Putamen (tissue), 1 donor: ENCODE measurements at places on chromosomes 16 and 17.
A peak's percentile ranks its signal among the peaks of the same experiment; 100 is the strongest.

- DNase-seq, result no peak
Measured at GRCh38 chr16:86854626-86855294, 276.4 kb downstream of the FOXL1 start.

DNA sequence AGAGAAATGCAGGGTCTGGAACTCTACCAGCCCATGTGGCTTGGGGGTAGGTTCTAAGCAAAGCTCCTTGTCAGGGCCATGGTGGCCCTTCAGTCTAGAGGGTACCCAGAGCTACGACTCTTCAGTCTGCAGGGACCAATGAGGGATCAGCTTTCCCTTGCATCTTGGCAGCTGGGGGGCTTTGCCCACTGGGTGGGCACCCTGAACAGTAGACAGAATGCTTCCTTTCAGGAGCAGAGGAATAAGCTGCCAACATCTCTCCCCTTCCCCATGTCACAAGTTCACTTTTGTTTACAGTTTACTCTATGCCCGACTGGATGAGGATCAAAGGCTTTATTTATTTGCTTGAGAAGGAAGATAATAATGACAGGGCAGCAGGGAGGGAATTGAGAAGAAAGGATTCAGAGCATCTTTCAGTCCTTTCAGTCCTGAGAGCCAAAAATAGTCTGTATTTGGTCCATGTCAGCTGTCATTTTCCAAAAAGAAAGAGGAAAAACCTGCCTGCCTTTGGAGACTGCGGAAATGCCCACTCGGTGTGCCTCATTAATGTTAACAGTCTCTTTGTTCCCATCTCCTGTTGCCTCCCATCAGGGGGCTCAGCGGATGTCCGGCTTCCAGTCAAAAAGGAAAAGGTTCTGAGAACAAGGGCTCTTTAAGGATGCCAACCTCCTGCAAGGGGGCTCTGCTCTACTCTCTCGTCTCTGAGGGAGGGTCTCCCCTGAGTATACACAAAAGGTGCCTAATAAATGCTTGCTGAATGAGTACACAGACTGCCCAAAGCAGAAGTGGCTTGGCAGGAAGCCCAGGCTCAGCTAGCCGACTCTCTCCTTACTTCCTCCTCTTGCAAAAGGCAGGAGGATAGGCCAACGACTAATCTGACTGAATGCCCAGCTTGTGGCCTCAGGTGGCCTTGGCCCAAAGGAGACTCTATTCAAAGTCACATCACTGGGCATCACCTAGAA lies 17.1 kb downstream of the TRAF4 start:
- DNase-seq, result no peak

GRCh38 chr16:24850289-24850938 lies 4.7 kb downstream of the SLC5A11 start:
- DNase-seq, result no peak

- DNase-seq, result no peak
Measured at GRCh38 chr16:81797443-81797842, 18.4 kb downstream of the PLCG2 start.

DNA sequence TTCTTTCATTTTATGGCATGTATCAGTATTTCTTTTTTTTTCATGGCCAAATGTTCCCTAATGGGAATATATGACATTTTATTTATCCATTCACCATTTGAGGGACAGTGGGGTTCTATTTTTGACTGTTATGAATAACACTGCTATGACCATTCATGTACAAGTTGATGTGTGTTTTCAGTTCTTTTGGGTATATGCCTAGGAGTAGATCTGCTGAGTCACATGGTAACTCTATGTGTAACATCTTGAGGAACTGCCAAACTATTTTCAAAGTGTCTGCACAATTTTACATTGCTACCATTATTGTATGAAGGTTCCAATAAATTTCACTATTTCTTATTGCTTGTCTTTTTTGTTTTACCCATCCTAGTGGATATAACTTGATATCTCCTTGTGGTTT lies 223.0 kb downstream of the TANC2 start:
- no peak for DNase-seq

DNA sequence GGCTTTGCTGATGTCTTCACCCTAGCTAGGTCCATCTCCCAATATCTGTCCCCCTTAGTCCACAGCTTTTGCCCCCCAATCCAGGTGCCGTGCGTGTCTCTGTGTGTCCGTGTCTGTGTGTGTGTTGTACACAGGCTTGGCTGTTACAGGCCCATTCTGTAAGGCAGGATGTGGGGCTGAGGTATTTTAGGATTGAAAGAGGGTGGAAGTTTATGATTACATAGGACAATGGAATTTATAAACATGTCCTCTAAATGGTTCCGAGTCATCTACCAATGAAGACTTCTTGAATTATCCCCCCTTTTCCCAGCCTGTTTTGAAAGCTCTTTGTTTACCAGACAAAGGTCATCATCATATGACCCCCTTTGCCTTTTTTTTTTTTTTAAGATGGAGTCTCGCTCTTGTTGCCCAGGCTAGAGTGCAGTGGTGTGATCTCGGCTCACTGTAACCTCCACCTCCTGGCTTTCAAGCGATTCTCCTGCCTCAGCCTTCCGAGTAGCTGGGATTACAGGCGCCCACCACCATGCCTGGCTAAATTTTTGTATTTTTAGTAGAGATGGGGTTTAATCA lies 21.9 kb downstream of the ACE start:
- no peak for DNase-seq

DNA sequence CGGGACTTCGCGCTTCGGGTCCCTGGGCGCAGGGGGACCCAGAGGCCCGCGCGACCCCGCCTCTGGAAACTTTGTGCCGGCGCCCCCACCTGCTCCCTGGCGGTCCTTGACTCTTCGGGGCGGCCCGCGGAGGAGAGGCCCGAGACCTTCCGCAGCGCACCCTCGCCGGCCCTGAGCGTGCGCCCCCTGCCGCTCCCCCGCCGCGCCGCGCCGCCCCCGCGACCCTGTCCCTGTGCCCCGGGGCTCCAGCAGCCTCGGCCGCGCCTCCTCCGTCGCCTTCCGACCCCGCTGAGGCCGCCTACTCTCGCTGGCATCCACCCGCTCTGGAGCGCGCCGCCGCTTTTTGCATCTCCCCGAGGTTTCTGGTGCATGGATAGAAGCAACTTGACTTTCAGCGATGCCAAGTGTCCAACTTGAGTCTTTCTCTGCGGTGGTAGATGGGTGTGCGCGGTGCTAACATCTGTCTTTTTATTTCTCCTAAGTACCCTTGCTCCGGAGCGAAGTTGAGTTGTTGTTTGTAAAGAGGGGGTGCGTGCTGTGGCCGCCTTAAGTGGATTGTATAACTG lies 414 bp downstream of the DUSP14 start:
- DNase-seq, result peak; percentile 63

GRCh38 chr17:16129441-16130205 lies 85.7 kb downstream of the NCOR1 start:
- no peak for DNase-seq

DNA sequence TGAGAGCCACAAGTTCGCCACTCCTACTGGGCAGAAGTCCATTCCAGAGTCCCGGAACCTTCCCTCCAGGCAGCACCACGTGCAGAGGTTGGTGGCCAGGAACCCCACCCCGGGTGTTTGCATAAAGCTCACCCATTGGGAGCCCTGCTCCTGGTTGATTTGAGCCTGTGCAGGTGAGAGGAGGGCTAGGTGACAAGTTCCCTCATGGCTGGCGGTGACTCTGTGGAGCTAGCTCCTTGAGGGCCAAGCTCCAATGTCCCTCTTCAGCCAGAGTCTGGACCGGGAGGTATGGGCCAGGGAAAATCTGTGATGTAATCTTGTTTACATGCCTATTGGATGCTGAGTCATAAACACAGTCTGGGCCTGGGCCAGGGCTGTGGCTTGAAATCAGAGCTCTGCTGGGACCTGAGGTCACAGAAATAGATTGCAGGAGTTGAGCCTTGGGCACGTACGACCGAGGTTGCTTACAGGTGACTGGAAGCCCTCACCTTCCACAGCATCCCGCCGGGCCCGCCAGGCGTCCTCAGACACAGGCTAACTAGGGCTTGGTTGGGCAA lies 118.9 kb downstream of the AATF start:
- DNase-seq, result no peak

DNA sequence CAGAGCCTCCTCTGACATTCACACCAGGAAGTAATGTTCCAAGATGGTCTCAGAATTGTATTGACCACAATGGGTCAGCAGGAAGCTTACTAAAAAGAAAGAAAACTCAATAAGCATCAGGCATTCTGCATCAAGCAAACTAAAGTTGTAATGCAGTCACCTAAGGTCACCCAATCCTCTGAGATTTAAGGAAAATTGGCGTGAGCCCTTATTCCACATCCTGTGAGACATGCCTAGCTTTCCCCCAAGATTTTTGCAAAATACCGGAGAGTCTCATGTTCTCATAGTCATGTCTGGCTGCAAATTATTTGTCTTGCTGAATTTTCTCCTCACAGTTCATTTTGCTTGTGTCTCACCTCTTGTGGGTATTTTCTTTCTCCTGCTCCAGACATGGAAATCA lies 417.1 kb upstream of the SOX9 start:
- no peak for DNase-seq

GRCh38 chr16:63813862-63814261 lies 1308.0 kb downstream of the CDH11 start:
- DNase-seq, result no peak

GRCh38 chr17:66580956-66581391 lies 253.9 kb upstream of the CACNG5 start:
- DNase-seq, result no peak

DNA sequence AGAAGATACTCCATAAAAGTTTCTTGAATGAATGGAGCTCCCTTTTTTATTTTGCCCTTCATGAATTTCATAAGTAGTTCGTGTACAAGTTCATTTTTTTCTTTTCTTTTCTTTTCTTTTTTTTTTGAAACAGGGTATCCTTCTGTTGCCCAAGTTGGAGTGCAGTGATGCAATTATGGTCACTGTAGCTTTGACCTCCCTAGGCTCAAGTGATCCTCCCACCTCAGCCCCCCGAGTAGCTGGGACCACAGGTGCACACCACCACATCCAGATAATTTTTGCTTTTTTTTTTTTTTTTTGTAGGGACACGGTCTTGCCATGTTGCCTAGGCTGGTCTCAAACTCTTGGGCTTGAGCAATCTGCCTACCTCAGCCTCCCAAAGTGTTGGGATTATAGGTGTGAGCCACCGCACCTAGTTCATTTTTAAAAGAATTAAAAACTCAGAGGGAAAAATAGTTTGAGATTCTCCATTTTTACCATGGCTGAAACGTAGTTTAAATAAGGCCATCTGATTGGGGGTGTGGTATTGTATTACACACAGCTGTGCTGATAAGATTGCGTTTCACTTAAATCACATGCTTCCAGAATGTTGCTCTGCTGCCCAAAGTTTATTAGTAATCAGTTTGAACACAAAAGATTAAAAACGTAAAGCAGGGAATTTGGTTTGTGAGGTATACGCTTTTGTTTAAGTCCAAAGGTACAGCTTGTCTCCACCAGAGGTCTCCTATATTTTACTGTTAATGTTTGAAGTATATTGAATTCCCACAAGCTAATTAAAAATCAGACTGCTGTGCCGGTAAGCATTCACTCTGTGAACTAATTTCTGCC lies 154.1 kb downstream of the SOCS1 start:
- DNase-seq, result no peak

DNA sequence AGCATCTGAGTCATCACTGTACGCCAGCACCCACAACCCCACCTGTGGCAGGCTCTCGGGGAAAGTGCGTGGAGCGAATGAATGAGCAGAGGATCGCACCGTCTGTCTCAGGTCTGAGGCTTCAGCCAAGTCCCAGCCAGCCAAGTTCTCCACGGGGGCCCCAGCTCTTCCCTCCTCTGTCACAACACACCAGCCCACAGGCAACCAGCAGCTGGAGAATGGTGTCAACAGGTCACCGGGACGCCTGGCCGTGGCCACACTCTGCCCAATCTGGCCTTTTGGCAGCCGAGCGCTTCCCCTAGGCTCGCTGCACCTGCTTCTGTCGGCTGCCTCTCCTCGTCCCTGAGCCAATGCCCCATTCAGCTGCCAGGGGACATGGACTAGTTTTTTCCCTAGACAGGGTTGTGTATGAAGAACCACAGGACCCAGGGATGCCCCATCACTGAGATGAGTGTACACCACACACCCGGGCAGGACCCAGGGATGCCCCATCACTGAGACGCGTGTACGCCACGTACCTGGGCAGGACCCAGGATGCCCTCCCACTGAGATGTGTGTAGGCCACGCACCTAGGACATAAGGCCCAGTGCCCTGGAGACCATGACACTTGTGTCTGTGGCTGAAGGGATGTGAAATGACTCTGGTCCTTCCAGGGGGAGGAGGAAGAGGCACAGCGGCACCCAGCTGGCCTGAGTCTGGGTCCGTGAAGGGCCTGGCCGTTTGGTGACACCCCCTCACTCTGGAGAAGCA lies 52.8 kb downstream of the ABR start:
- DNase-seq, result no peak

DNA sequence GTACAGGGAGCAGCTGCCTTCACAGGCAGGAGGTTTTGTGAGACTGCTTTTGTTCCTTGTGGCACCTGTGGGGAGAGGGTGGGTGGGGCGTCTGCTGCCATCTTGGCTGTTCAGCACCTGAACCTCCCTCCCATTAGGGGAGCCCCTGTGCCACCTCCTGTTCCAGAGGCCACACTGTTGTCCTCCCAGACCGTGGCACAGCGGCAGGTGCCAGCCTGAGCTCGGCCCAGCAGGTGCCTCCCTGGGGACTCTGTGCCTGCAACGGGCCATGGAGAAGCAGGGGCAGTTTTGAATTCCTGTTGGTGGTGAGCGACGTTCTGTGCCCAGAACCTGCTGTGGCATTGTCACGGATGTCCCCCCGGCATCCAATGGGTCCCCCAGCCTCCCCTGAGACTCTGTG lies 9.9 kb downstream of the LGALS3BP start:
- no peak for DNase-seq

- DNase-seq, result no peak
Measured at GRCh38 chr16:10405386-10405939, 19.6 kb downstream of the ATF7IP2 start.
